Activated CD8-positive, alpha-beta memory T cell treated with anti-CD3 and anti-CD28 coated beads for 48 hours (primary cell): ENCODE measurements at places on chromosomes 3 and 15.

DNA sequence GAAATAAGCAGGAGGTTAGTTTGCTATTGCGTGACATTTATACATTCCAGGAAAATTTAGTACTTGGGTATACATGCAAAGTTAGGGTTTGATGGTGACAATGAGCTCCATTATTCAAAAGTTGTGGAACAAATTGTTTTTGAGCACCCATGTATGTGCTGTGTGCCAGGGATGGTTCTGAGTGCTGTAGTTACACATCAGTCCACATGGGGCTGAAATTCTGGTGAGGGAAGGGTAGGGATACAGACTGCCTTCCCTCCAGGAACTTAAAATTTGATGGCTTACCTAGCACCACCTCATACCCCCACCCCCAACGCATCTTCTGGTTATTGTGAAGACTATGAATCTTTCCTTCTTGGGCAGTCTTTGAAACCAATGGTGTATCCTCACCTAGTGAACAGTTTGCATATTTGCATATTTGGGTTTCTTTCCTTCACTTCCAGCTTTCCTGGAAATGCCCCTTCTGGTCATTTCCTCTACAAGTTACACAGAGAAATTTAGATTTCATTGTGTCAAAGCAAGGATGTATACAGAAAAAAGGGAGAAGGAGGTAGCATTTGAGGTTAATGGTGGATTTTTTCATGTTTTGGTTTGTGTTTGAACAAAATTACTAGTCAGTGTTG, 222.0 kb upstream of the IL12A start:
- no peak for DNase-seq

DNA sequence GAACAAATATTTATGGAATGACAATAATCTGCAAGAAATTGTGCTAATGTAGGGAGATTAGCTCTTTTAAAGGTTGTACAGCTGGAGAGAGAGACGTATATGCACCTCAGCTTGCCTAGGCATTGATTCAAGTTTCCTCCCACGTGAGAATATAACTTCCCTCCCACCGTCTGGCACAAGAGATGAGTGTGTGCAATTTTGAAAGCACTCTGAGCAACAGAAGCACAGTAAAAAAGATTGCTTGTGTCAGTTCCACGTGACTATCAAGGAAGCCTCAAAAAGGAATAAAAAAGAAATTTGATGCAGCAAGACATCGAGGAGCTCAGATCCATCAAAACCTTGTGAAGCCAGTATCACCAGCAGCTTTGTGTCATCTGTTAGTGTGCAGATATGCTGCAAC, 435.3 kb downstream of the TUSC7 start:
- no peak for DNase-seq

GRCh38 chr15:94125156-94125555, 106.2 kb upstream of the MCTP2 start:
- DNase-seq, result no peak

GRCh38 chr15:91165850-91166249, 65.8 kb downstream of the SV2B start:
- no peak for DNase-seq

GRCh38 chr15:53978253-53978906, at the start of gene UNC13C:
Gene UNC13C (plus strand): TSS chr15:53978441. CDS start chr15:54012904, 34,463 bp downstream.
- no peak for DNase-seq

- no peak for DNase-seq
Observed at GRCh38 chr3:125061170-125061569, 5.4 kb upstream of the HEG1 start.

DNA sequence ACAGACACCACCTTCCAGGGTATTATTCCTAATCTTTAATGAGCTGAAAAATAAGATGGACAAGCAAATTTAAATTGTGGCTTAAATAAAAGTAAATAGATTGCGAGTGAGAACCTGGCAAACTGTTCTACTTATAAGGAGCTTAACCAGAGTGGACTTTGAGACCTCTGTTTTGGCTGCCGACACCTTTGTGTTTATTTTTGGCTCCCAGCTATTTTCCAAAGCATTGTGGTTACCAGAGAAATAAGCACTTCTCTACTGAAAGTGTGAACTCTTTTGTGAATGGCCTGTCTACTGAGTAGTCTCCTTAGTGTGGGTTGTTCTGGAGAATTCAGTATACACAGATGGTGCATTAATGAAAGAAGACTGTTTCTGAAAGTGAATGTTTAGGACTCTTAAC, 109.4 kb downstream of the ATP8B4 start:
- no peak for DNase-seq

- no peak for DNase-seq
Observed at GRCh38 chr3:137199678-137200077, 241.9 kb downstream of the IL20RB start.

- DNase-seq, result no peak
Observed at GRCh38 chr3:150975086-150975991, 2.8 kb upstream of the CLRN1 start.

DNA sequence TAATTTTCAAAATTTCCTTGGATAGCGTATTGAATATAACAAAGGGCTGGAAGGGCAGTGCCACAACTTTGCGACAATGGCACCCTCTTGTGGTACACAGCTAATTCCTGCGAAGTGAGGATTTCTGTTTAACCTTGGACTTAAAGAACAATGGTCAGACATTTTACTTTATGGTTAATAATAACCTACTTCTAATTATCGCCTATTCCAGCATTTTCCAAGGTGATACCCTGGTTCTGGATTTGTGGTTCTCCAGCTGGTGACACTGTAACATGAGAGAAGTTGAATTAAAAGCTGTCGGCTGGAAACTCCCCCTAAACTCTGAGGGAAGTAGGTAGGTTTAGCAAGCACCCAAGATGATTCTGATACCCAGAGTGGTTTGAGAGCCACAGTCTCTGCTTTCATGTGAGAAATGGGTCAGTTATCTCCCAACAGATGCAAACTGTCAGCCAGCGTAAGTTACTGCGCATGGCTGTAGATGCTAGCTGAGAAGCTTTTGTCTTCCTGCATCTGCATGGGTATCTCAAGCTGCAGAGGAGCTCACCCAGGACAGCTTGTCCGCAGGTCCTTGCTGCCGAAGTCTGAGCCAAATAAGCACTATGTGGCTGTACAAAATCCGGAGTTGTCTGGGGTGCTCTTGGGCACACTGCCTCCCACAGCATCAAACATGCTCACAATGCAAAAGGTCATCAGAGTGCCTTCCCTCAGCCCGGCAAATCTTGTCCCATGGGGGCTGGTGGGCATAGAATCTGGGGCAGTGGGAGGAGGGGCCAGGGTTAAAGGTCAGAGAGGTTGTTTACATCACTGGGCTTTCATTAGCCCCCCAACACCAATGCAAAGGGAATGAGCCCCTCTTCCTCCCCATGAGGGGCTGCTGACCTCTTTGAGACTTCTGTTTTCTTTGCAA, 6.6 kb upstream of the CHSY1 start:
- DNase-seq, result no peak

- no peak for DNase-seq
Observed at GRCh38 chr15:99486371-99487336, 79.1 kb upstream of the MEF2A start.

GRCh38 chr3:171186383-171186782, 159.9 kb upstream of the SLC2A2 start:
- no peak for DNase-seq

GRCh38 chr3:197787412-197787811, 3.6 kb upstream of the LRCH3 start:
- DNase-seq, result no peak

DNA sequence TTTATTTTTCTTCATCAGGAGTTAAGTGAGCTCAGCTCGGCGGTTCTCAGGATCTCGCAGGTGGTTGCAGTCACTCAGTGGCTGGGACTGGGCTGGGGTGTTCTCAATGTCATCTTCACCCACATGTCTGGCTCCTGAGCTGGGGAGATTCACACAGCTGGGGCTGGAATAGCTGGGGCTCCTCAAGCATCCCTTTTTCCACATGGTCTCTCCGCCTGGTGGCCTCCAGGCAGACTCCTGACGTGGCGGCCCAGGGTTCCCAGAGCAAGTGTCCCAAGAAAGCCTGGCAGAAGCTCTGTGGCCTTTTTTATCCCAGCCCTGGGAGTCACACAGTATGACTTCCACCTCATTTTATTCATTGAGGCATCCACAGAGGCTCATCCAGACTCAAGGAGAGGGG, 84.1 kb upstream of the ANKRD34C start:
- no peak for DNase-seq

- DNase-seq, result peak; percentile 24
Observed at GRCh38 chr3:194485881-194486539, 792 bp downstream of the ATP13A3 start.

DNA sequence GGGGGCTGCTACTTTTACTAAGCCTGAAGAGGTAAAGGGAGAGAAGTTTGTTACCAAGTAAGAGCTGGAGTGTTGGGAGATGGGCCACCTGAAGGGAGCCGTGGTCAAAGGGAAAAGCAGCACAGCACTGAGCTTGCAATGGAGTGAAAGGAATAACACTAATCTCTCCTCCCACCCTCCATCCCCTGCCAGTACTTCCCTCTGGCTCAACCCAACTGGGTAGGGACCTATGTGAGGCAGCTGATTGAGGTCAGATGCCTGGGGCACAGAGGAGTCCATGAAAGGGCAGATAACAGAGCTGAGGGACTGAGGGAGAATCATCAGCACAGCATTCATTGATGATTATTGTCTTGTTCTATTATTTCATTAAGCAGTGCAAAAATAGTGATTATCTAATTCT, 212.4 kb upstream of the TBC1D5 start:
- DNase-seq, result no peak

DNA sequence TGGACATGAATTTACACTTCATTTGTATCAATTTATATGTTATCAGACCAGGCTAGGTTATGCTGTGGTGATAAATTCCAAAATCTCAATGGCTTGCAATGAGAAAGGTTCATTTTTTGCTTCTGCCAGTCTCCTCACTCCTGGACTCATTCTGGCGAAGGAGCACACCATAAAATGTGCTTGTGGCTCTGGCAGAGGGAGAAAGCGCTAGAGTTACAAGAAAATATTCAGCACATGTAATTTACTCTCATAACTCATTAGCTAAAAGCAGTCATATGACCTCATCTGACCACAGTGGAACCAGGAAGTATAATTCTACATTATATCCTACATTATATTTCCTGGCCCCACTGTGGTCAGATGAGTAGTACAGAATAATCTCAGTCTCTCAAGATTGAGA, 193.8 kb downstream of the BCHE start:
- no peak for DNase-seq

DNA sequence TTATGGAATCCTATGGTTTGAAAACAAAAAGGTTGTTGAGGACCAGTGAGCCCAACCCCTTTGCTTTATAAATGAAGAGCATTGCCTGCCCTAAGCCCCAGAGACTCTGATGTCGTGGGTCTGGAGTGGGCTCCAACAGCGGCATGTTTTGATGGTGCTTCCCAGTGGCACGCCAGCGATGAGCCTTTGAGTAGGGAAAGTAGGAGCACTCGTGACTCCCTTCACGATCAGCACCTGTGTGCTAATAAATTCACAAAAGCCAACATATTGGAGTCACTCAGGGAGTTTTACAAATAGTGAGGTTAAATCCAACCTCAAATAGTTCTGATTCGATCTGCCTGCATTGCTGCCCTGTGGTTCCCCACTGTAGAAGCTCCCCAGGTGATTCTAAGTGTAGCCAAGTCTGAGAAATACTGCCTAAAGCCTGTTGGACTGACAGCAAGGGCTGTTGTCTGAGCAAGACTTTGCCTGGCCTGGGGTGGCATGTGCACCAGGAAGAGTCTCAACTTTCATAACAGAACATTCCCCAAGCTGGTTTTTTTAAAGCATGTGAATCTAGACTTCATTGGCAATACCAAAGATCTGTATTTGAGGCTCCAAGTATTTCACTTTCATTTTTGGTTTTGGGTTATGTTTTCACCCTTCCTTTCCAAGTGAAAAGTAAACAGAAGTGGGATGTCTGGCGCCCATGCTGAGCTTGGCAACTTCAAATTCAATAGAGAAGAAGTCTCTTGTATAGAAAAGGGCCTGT, 9.9 kb downstream of the CCR5 start:
- no peak for DNase-seq

- no peak for DNase-seq
Observed at GRCh38 chr3:28672406-28672805, 323.8 kb upstream of the AZI2 start.

- DNase-seq, result no peak
Observed at GRCh38 chr15:37951999-37952398, 17.6 kb downstream of the TMCO5A start.

GRCh38 chr3:189909573-189909972, 211.1 kb downstream of the P3H2 start:
- no peak for DNase-seq

GRCh38 chr15:67136802-67137201, 71.4 kb downstream of the SMAD3 start:
- DNase-seq, result no peak

- no peak for DNase-seq
Observed at GRCh38 chr3:120682095-120682681, at the start of gene HGD. Gene HGD (minus strand): TSS chr3:120682239. CDS start chr3:120682111, 128 bp downstream.

DNA sequence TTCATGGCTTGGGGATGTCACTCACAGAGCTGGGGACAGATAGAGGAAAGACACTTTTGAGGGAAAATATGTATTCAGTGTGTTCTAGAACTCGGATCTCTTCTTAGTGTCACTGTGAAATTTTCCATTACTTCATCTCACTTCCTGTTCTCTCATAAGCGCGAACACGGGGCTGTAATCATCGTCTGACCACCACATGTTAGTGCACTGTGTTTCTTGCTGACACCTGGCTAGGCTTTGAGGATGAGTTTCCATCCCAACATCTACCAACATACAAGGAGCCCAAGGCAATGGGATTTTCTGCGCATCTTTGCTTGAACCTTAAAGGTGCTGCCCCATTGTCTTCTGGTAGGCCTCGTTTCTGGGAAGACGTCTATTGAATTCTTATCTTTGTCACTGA, 84.0 kb downstream of the LIPC start:
- DNase-seq, result no peak

GRCh38 chr3:189714991-189715961, 84.1 kb downstream of the TP63 start:
- DNase-seq, result no peak

- no peak for DNase-seq
Observed at GRCh38 chr15:29765234-29765841, 56.9 kb downstream of the TJP1 start.

GRCh38 chr3:191336833-191337232, 6.5 kb upstream of the UTS2B start:
- DNase-seq, result no peak

- DNase-seq, result no peak
Observed at GRCh38 chr15:27358751-27359434, 387.9 kb downstream of the GABRG3 start.

DNA sequence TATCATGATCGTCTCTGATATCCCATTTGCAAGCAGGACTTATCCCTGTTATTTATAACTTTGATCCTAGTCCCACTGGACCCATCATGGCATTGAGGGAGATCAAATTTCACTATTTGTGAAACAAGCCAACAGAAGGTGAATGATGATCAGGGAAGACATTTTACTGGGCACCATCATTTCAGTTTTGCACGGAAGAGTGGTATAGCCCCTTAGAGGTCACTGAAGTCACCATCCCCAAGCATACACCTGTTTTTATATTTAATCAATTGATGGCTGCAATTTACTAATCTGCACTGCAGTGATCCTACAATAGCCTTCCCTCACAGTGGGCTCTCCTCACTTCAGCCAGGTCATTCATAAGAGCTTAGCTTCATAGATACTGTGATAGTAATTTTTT, 132.4 kb downstream of the FHIT start:
- no peak for DNase-seq
